NCI-H510A (cell line): ENCODE measurements at places on chromosomes 11 and 22.
A peak's percentile ranks its signal among the peaks of the same experiment; 100 is the strongest.

GRCh38 chr11:110121204-110121603 lies 28.0 kb downstream of the ZC3H12C start:
- DNase-seq, result no peak

DNA sequence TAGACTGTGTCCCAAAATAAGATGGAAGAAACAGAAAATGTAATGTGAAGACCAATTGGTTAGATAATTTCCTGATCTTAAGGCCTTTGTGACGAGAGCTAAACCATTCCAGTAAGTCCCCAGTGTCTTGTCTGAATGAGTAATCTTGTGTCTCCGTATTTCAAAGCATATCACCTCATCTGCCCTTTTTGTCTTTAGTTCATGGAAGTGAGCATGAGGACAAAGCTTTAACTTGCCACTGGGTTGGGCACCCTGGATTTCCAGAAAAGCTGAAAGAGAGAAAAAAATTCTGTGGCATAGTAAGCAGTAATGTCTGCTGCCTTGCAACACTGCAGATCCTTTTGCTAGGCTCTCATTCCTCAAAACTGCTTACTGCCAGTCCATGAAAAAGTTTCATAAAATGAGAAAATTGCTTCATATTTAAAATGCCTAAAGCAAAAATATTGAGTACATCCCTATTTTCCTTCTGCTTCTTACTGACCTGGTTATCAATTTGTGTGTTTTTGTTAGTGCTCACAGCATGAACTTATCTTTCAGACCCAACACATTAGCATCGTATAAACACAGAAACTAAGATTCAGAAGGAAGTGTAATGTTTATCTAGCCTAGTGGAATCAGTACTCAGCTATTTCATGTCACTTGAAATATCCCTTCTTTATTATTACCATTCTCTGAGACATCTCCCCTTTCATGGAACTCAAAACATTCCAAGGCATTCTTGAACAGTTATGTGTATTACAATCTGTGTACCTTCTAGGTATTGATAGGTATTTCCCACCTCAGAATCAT lies 5.3 kb downstream of the CASP12 start:
- DNase-seq, result no peak

DNA sequence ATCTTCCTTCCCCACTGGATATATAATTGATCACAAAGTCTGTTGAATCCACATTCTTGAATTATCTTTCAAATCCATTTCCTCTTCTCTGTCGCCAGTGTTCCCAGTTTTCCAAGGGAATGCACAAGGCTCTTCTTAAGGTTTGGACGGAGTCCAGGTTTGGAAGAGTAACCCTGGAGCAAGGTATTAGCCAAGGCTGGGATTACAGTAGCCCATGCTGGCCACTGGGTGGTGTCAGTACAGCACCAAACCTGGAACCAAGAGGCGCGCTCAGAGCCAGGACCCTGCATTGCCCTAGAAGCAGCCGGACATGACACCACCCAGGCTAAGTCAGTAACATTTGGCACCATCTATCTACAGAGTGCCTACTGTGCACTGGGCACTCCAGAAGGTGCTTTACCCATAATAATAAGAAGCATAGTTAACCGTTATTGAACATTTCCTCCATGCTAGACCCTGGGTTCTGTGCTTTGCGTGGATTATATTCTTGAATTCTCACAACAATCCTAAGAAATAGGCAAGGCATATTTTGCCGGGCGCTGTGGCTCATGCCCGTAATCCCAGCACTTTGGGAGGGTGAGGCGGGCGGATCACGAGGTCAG lies 48.0 kb upstream of the CLPB start:
- peak; percentile 33 for DNase-seq

DNA sequence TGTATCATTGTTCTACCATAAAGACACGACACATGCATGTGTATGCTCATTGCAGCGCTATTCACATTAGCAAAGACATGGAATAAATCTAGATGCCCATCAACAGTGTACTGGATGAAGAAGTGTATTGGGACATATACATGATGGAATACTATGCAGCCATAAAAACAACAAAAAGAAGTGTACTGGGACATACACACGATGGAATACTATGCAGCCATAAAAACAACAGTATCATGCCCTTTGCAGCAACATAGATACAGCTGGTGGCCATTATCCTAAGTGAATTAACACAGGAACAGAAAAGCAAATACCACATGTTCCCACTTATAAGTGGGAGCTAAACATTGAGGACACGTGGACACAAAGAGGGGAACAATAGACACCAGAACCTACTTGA lies 22.7 kb downstream of the ARL14EP start:
- no peak for DNase-seq

DNA sequence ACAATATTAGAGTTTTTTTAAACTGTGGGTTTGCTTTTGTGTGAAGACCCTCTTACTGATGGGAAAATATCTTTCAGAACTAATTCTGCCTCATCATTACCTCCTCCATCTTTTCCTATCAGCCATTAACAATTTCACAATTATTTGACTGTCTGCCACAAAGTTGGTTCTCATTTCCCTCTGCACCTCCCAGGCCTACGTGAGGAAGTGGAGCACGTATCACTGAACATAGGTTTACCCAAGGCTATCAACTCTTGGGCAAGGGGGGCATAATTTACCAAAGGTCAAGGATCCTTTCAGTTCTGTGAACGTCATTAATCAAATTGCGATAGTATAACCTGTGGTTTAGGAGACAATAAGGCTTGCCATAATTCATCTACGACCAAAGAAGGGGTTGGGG lies 60.0 kb downstream of the LIF start:
- DNase-seq, result no peak

GRCh38 chr22:28379075-28379779 lies 300.4 kb downstream of the TTC28 start:
- DNase-seq, result no peak

DNA sequence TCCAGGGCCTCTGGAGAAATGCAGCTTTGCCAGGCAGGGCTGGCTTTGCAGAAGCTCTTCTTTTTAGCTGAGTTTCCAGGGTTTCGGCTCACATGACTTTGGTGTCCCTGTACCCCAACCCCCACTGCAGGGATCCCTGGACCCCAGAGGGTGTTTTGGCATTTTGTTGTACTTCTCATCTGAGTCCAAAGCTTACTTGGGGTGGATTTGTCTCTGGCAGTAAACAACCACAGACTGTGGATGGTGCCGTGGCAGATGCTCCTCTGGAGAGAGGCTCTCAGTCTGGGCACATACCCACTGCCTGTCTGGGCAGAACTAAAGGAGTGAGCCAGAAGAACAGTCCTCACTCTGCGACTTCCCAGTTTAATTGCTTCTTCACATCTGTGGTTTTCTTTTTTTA lies 49.6 kb downstream of the COMMD9 start:
- DNase-seq, result no peak

DNA sequence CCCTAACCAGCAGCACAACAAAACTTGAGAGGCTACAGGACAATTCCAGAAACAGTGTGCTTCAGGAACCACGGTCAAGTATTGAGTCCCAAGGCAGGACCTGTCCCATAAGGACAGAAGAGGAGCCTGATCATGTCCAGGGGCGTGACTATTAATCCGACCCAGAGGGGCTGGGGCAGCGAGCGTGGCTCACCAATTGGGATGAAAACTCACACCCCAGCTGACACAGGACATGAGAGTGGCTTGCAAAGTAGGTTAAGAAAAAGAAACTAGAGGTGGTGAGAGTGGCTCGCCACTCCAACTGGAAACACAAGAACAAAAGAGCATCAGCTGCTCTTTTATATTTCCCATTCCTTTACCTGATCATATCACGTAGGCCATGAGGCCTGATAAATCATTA lies 16.0 kb upstream of the FEZ1 start:
- no peak for DNase-seq

- DNase-seq, result no peak
Observed at GRCh38 chr22:26974914-26975803, 317.8 kb downstream of the MIAT start.

DNA sequence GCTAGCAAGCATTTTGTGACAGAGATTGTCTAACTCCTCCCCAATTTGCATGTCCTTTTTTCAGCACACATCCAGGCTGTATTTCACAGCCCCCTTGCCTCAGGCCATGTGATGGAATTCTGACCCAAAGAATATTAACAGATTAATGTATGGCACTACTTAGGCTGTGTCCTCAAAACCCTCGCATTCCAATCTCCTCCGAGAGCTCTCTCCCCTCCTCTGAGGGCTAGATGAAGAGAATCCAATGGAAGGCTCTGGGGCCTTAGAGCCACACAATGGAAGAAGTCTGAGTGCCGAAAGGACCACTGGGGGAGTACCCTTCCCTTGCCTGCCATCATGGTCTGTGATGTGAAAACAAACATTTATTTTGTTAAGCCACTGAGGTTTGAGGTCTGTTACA lies 13.7 kb upstream of the NNMT start:
- no peak for DNase-seq

DNA sequence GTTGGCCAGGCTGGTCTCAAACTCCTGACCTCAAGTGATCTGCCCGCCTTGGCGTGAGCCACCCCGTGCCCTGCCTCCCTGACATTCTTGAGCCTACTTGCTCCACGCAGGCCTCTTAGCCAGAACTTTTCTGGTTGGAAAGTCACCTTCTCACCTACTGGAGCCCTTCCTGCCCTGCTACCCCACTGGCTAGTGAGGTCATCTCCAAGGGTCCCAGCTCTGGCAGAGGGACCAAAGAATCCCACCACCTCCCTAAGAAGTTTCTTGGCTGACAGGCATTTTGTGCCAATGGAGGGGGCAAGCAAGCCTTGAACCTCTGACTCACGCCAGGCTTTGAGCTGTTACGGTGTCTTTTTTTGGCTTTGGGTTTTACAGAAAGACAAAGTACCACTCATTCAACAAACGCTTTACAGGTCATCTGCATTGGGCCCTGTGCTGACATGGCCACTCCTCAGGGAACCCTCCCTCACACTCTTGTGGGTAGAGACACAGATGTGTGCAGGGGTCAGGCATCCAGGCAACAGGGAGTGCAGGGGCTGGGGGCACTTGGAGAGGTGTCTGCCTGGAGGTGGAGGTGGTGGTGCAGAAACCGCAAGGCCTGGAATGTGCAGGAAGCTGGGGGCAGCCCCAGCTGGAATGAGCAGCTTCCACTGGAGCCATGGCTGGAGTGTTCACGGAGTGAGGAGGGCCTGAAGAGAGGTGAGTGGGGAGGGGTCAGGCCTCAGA lies 27.1 kb upstream of the WNT11 start:
- no peak for DNase-seq

- DNase-seq, result no peak
Observed at GRCh38 chr11:69573761-69574607, 67.0 kb upstream of the CCND1 start.

DNA sequence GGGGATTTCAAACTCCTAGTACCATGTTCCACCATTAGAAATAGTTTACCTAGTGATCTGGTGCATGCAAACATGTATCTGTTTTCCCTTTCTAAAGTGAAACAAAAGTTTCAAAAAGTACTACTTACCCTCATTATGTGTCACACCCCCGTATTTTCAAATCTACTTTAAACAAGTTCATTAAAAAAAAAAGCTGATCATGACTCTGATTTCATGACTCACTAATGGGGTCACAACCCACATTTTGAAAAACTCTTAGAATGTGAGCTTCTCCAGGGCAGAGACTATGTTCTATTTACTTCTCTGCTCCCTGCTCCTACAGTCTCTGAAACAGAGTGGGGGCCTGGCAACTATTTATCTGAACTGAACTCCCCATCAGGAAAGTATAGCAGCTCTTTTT lies 18.2 kb downstream of the CHRM1 start:
- no peak for DNase-seq

GRCh38 chr11:128330203-128330602 lies 257.2 kb downstream of the ETS1 start:
- no peak for DNase-seq

GRCh38 chr11:102171101-102171500 lies 60.9 kb downstream of the YAP1 start:
- no peak for DNase-seq

DNA sequence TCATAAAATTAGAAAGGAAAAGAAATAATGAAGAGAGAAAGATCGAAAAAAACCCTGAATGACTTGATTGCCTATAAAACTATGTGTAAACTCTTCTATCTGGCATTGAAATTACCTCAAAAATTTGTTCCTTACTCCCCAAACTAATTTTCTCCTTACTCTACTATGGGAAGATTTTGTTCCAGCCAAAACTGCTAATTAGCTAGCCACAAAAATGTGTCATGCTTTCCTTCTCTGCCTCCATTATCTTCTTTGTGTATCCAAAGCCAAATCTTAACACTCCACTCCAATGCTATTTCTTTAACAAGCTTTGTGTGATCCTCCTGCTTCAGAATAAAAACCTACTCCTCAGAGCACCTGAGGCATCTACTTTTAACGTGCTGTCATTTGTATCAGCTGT lies 831.2 kb downstream of the METTL15 start:
- no peak for DNase-seq

- DNase-seq, result no peak
Observed at GRCh38 chr11:123558536-123559315, 95.7 kb downstream of the SCN3B start.

DNA sequence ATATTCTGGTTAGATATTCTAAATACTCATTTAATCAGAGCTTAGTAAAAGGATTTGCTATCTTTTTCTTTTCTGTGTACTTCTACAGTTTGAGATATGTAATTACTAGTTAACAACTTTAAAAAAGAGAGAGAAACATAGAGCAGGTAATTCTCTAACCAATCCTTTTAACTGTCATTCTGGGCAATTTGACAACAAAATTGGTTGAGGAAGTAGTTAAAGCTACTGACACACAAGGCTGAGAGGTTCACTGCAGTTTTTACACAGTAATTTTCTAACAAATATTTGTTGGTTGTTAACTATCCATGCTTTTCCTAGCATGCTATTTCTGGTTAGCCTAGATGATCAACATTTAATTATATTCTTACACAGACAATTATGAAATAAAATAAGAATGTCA lies 3.6 kb downstream of the SOX6 start:
- no peak for DNase-seq

DNA sequence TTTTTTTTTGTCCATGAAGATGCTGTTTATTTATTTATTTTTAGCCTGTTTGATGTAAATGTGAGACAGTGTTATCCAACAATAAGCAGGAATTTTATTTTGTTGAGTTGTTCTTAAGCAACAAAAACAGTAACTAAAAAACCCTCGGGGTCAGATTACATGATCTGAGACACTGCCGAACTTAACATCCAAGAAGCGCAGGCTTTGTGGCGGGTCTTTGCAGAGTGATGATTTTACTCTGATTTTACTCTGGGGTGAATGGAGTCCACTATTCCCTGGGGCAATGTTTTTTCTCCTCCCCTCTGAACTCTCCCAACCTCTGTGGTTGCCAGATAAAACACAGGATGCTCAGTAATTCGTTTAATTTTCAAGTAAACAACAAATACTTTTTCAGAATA lies 450.1 kb upstream of the B3GAT1 start:
- no peak for DNase-seq

- no peak for DNase-seq
Observed at GRCh38 chr11:44527476-44527875, 38.0 kb upstream of the CD82 start.

DNA sequence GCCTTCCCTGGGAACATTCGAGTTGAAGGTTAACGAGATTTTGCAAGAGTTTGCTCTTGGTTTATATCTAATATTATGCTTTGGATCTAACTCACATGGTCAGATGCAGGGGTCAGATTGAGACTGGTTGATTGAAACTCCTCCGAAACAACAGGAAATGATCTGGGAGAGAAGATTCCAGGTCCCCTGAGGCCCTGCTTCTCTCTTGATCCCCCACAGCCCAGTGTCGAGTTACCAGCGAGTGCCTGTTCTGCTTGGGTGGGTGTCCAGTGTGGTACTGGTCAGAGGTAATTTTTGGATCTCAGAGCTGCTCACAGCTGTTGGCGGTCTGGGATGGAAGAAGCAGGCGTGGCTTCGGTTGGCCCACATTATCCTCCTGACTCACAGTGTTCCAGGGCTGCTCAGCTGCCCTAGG lies 9.2 kb downstream of the FBLN1 start:
- DNase-seq, result no peak
